Omental fat pad (tissue), 4 donors: ENCODE measurements at places on chromosomes 3 and 15. TPM values are rescaled to one million over a fixed set of nuclear protein-coding genes. Genes with fewer than 3 reads are reported as not detected.
A peak's percentile ranks its signal among the peaks of the same experiment; 100 is the strongest.

DNA sequence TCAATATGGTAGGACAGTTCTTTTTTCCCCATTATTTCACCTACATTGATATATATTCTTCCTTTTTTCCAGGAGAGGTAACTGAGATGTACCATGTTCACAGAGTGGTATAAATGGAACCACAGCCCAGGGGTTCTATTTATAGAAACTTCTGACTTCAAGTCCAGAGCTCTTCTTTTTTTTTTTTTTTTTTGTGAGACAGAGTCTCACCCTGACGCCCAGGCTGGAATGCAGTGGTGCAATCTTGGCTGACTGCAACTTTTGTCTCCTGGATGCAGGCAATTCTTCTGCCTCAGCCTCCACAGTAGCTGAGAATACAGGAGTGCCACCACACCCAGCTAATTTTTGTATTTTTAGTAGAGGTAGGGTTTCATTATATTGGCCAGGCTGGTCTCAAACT, 267.1 kb upstream of the TPRG1 start:
- DNase-seq, result no peak

DNA sequence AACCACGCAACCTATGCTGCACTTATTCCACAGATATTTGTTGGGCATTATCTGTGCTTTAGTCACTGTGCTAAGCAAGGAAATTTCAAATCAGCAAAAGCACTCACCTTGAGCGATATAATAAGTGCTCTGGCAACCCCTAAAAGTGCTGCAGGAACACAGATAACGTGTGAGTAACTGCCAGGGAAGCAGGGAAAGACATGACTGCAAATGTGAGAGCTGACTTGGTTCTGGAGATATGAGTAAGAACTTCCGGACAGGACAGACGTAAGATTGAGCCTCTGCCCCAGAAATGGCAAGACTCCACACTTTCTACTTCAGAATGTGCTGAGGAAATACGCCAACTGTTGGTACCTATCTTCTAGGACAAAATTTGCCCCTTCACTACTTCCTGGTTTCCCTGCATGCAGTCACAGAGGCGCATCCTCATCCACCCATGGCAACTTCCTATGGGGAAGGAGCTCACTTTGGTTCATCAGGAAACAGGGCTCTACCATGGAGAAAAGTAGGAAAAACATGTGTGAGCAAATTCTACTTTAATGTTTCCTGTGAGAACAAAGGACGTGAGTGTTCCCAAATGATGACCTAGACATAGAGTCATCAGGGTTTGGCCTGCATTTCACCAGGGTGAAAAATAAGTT, 41.7 kb downstream of the AQP9 start:
- no peak for DNase-seq

- DNase-seq, result no peak
Measured at GRCh38 chr15:52532427-52532826, 3.7 kb upstream of the MYO5A start.

- no peak for DNase-seq
Measured at GRCh38 chr3:30146978-30147377, 459.4 kb upstream of the TGFBR2 start.

DNA sequence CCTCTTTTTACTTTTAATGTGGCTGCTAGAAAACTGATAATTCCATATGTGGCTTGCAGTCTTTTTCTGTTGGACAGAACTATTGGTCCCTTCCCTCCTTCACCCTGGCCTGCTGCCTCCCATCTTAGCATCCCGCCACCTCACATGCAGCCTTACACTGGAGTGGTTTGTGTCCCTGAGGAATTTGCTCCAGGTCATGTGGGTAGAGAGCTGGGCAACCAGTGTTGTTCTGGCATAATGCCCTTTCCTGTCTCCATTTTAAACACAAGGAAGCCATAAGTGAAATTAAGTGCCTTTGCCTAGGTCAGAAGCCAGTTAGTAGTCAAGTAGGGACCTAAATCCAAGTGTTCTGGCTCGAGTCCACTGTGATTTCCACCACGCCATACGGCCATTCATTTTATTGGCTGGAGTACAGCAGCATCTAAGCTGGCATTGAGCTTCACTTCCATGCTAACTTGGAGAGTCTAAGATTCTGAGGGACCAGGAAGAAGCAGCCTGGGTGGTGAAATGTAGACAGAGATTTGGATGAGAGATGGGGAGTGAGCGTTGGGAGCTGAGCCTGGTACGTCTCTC, 46.0 kb upstream of the PLXNA1 start:
- DNase-seq, result no peak

- no peak for DNase-seq
Measured at GRCh38 chr3:105834768-105835167, 34.0 kb downstream of the CBLB start.

GRCh38 chr15:58110999-58111717, 27.0 kb upstream of the AQP9 start:
- no peak for DNase-seq

DNA sequence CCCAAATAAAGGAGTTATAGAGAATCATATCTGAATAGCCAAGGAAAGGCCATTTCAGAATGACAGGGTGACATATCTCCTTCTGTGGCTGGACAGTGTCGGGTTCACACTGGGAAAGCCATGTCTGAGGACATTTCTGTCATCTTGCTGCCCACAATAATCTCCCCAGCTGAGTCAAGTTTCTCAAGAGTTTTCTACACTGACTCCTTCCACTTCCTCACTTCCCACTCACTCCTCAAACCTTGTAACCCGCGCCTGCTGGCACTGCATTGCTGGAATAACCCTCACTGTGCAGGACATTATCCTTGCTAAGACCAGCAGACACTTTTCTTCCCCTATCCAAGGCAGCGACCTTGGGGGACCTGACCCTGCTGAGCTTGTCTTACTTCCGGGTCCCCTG, 5.3 kb upstream of the INSYN1 start:
- no peak for DNase-seq

DNA sequence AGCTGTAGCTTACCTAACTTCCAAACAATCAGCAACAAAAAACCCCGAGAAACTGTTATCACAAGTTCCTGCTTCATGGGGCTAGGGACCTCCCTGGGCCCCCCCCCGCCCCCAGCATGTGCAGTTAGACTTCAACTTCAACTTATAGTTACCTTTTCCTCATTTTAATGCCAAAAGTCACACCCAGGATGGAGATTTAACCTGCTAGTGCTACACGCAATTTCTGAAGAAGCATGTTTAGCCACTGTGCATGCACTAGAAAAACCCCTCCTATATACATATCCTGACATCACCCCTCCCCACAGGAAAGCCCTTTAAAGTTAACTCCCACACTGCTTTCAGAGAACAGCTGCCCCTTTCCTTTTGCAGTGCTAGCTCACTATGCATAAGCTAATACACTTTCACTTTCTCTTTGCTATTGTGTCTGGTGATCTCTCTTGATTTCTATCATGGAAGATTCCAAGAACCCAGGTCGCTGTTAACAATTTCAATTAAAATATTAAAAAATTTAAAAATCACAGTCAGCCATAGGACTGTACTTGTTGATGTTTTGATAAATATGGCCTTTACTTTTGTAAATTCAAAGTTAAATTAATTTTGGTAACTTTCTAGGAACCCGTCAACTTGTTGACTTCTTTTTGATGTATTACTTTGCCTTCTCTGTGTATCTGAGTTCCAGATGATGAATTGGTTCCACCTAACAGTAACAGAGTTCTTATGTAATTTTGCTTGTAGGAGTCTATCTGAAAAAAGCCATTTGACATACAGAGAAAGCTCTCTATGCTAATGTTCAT, 75.2 kb upstream of the ACAD9 start:
- DNase-seq, result no peak

DNA sequence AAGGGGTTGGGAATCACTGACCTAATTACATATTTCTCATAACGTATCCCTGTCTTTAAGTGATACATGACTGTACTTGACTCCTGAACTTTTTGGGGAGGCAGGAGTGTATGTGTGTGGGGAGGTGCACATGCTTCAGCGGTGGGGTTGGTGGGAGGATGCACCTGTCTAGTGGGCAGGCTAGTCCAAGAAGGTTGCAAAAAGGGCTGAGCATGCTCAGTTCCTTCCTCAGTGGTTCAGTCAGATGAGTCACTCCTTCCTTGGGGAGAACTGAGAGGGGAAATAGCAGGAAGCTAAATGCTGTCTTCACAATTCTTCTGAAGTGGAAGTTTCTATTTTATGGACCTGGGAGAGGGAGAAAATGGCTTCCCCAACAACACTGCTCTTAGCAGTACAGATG, 24.6 kb upstream of the AP4E1 start:
- DNase-seq, result no peak

DNA sequence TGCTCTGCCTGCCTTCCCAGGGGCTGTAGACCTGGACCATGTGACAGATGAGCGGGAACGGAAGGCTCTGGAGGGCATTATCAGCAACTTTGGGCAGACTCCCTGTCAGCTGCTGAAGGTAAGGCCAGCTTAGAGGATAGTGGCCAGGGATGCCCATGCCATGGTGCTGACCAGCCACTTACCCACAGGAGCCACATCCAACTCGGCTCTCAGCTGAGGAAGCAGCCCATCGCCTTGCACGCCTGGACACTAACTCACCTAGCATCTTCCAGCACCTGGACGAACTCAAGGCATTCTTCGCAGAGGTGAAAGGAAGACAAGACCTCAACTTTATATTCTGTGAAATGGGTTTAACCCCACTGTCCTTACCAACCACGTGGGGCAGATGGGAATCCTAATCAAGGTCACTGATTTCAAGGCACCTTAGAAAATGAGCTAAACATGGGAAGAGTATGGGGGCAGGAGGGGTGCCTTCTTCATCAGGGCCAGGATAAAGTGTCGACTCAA, 26.7 kb downstream of the NBEAL2 start:
- no peak for DNase-seq

DNA sequence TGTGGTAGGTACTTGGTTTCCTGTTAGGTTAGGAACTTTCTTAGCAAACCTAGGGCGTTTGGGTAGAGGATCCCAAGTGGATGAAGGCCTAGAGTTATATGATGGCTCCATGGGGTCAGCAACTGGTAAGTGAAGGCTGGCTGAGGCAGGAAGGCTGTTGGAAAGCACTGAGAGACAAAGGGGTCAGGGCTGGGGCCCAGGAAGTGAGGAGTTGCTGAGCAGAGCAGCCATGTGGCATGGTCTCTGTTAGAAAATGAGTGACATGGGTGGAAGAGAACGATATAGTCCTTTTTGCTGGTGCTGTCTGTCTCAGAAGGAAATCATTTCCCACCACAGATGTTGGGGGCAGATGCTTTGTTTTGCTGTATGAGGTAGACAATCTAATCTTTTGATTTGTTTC, 34.5 kb upstream of the MGLL start:
- no peak for DNase-seq

GRCh38 chr15:93036951-93037819, 51.8 kb downstream of the RGMA start:
- no peak for DNase-seq

GRCh38 chr3:18771931-18772330, 346.8 kb upstream of the SATB1 start:
- no peak for DNase-seq

- DNase-seq, result no peak
Measured at GRCh38 chr3:61980041-61980440, 393.3 kb downstream of the FEZF2 start.

DNA sequence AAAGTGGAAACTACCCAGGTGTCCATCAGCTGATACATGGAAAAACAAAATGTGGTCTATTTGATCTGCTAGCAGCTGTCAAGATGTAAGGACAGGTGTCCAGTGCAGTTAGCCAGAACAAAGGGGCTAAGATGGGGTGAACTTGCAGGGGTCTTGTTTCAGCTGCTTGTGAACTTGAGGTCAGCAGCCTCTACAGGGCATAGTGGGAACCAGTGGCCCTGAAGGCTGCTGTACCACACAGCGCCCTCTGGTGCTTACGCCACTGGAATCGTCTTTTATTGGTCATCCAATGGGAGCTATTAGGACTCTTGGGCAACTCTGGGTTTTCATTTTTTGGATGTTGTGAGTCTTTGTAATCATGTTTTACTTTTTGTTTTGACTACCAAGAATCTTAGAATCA, 62.2 kb upstream of the CTSH start:
- peak; percentile 34 for DNase-seq

- no peak for DNase-seq
Measured at GRCh38 chr15:84874981-84875699, 9.3 kb upstream of the SLC28A1 start.

DNA sequence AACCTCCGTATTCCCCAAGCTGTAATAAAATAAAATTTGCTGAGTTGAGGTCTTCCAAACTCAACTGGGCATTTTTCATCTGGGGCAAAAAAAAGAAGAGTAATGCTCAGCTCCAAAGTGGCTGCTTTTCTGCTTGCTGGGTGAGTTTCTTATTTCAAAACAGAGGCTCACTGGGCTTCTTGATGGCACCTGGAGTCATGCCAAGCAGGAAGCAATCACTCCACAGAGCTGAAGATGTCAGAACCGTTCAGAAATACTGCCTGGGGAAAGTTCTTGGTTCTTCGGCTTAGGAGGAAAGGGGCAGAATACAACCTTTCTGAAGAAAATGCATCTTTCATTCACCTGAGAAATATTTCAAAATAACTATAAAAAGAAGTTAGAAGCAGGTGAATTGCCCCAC, 4.1 kb downstream of the CCR9 start:
- DNase-seq, result no peak

- DNase-seq, result no peak
Measured at GRCh38 chr3:151841801-151842200, 27.9 kb downstream of the AADAC start.

DNA sequence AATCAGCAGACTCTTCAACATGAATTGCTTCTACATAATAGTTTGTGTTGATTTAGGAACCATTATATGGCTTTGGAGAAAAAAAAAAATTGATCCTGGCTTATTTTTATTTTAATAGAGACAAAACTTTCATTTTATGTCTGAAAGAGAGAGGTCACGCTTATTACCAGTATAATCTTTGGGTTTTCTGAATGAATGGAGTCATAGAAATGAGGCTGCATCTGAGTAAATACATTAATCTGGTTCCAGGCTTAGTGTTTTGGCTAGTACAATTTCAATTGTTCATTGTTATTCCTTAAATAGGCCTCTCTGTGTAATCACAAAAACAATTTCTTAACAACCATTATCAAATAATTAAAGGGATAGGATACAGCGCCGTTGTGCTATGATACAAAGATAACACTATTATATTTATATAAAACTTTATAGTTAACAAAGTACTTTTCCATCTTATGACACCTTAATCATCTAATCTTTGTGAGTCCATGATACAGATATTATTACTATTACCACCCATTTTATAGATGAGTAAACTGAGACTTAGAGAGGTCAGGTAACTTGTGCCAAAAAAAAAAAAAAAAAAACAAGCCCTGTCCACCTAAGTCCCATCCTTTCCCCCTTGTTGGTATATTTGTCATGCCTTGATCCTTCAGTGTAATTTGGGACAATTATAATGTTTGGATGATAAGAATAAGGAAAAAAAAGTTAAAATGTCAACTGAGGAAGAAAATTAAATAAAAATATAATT, 41.8 kb upstream of the GOLM2 start:
- DNase-seq, result no peak

LDHAL6B gene
- not detected for total RNA-seq

UROC1 gene
- total RNA-seq, result not detected

EEF1AKMT4 gene
- 5.5 TPM for total RNA-seq

COX17 gene
- 45.7 TPM for total RNA-seq

A4GNT gene
- total RNA-seq, result not detected

CAMKV gene
- total RNA-seq, result not detected

IQCH gene
- 1.6 TPM for total RNA-seq

CHST2 gene
- total RNA-seq, result 18.9 TPM
